ENCODE measurements at places on chromosomes 1 and 21.

- DNase-seq, result no peak
Observed at GRCh38 chr1:12447307-12447706, 170.7 kb downstream of the DHRS3 start.

DNA sequence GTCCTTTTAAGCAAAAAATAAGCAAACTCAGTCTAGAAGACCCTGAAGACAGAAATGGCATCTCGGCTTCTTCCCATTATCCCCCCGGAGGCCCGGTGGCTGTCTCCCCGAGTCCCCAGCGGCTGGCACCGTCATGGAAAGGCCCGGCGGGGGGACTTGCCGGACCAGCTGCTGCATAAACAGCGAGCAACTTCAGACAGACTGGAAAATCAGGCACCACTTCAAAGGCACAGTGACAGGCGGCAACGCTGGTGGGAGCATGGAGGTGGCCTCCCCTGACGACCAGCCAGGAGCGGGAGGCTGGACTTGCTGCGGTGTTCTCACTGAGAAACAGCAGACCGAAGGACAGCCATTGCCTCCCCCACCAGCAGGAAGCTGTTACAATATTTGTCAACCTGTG is 18.4 kb upstream of the C1QA start:
- no peak for DNase-seq

- DNase-seq, result no peak
Observed at GRCh38 chr1:160855181-160855981, 7.3 kb downstream of the CD244 start.

DNA sequence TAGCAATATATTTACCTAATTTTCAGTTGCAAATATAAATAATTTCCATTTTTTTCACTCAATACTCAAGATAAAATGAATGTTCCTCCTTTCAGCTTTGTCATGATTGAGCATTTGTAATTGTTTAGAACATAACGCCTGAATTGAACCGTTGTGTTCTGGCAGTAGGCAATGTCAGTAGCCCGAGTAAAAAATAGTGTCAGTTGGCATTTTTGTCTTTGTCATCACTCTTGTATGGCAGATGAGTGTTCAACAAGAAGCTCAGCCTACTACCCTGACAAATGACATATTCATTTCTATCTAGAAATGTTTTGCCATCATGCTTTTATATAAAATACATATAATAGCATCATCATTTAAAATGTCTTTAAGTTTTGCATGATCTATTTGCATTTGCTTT is 691.4 kb upstream of the NCAM2 start:
- no peak for DNase-seq

GRCh38 chr1:158122833-158123388 is 57.8 kb upstream of the CD1D start:
- DNase-seq, result no peak

- no peak for DNase-seq
Observed at GRCh38 chr1:9621032-9621431, 30.5 kb upstream of the PIK3CD start.

- no peak for DNase-seq
Observed at GRCh38 chr1:47532921-47533792, 95.3 kb downstream of the FOXD2 start.

GRCh38 chr1:236748268-236748870 is 46.7 kb upstream of the MTR start:
- DNase-seq, result no peak

- no peak for DNase-seq
Observed at GRCh38 chr1:22044690-22045420, 7.7 kb upstream of the CDC42 start.

DNA sequence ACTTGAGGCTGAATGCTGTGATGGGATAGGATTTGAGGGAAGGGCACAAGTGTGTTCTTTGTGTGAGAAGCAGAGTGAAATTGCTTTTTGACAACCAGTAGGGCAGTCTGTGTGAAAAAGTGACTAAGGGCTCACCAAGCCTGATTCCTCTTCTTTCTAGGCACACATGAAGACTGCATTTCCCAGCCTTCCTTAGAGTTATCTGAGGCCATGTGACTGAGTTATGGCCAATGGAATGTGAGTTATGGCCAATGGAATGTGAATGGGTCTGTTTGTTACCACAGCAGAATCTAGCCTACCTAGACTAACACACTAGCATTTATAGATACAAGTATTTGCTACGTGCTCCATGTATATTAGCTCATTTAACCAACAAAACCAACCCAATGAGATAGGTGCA is 35.3 kb upstream of the DIRAS3 start:
- DNase-seq, result no peak

All from cortex of kidney (tissue), 1 donor.